ENCODE measurements at places on chromosomes 16 and 17. TPM values are rescaled to one million over a fixed set of nuclear protein-coding genes. Genes with fewer than 3 reads are reported as not detected.

DNA sequence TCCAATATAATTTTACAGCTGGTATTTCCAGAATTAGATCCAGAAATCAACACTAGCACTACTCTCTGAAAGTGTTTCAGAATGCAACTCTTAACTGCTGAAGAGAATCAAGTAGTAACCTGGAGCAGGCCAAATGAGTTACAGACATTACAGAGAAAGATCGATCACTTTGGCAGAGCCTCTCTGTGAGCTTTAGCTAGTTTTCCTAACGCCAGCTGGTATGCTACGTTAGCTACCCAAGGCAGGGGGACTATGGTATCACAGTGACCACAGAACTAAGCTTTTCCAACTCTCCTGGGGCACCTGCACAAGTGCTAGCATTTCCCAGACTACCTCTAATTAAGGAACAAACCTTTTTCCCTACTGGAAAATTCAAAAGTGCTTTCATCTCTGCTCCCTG lies 30.4 kb downstream of the TRAF4 start:
- no peaks in the 10 kb centered on the region for H3K27me3 ChIP-seq
- H3K27ac ChIP-seq: no peak overlapping the region
- no peaks in the 10 kb centered on the region for H3K36me3 ChIP-seq
- H3K4me1 ChIP-seq: no peaks in the 10 kb centered on the region
- H3K4me3 ChIP-seq: no peak overlapping the region
- no peak for DNase-seq

DNA sequence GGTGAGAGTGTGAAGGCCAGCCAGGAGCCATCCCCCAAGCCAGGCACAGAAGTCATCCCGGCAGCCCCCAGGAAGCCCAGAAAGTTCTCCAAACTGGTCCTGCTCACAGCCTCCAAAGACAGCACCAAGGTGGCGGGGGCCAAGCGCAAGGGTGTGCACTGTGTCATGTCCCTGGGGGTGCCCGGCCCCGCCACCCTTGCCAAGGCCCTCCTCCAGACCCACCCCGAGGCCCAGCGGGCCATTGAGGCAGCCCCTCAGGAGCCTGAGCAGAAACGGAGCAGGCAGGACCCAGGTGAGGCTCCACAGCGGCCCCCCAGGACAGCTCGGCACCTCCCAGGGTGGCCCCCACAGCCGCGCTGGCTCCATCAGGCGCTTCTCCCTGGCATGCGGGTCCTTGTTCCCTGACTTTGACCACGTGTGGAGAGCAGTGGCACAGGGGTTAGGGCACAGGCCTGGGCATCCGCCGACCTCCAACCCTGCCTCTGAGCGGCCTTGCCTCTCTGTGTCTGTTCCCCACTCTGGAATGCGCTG lies 13.5 kb downstream of the FLYWCH2 start:
- H3K27me3 ChIP-seq: no peaks in the 10 kb centered on the region
- no peak overlapping the region for H3K27ac ChIP-seq
- DNase-seq: no peak

DNA sequence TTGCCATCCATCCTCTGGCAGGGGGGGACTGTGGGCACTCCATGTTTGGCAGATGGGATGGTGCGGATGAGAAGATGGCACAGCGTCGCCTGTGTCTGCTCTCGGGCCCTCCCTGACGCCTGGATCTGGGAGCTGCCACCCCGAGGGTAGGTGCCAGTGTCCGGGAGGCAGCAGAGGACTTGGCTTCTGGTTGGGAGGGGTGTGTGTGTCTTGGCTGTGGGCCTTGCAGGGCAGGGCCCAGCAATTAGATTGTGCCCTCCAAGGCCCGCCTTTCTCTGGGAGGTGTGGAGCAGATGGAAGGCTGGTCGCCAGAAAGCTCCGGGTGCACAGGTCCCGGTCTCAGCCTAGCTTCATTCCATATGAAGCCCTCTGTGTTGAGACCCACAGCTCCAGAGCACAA lies 1.4 kb downstream of the RAP1GAP2 start:
- H3K4me3 ChIP-seq: no peak overlapping the region
- no peak for DNase-seq
- H3K4me1 ChIP-seq: no peaks in the 10 kb centered on the region
- H3K27me3 ChIP-seq: no peaks in the 10 kb centered on the region
- no peaks in the 10 kb centered on the region for H3K36me3 ChIP-seq

DNA sequence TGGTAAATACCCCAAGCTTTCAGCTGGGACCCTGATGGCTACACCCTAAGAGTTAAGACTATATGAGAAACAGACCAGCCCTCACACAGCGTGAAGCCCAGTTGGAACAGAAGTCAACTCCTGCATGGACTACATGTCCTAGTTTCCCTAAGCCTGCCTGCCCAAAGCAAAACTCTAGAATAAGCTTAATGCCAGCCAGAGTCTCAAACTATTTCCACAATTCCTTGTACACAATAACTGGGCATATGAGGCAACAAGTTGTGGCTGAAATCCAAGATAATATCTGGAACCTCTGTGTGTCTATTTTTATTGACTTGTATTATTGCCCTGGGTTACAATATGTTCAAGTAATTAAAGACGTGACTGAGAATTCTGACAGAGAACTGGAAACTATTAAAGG lies 19.4 kb downstream of the MYH10 start:
- no peak overlapping the region for H3K4me3 ChIP-seq
- no peaks in the 10 kb centered on the region for H3K36me3 ChIP-seq
- peaks cover 16% of the 10 kb centered on the region for H3K4me1 ChIP-seq
- peak overlapping the region; percentile 54 for H3K27ac ChIP-seq
- no peak for DNase-seq
- H3K27me3 ChIP-seq: no peaks in the 10 kb centered on the region

GRCh38 chr16:56637814-56638750 lies at the start of gene MT1A:
Gene MT1A, plus strand, starts transcription at chr16:56638666. Its CDS starts 73 bp downstream, at chr16:56638739.
- peak; percentile 90 for DNase-seq
- peak within 1 kb of the TSS; percentile 60 for H3K4me3 ChIP-seq
- no peaks in the 10 kb centered on the region for H3K36me3 ChIP-seq
- H3K27me3 ChIP-seq: no peaks in the 10 kb centered on the region
- H3K4me1 ChIP-seq: no peaks in the 10 kb centered on the region

GRCh38 chr17:62761884-62762283 lies 46.2 kb downstream of the MARCHF10 start:
- H3K27me3 ChIP-seq: no peaks in the 10 kb centered on the region
- H3K27ac ChIP-seq: no peak overlapping the region
- no peak overlapping the region for H3K4me3 ChIP-seq
- H3K36me3 ChIP-seq: no peaks in the 10 kb centered on the region
- H3K4me1 ChIP-seq: no peaks in the 10 kb centered on the region

GRCh38 chr16:1903220-1903574 lies 15.0 kb downstream of the HS3ST6 start:
- DNase-seq: no peak
- no peak overlapping the region for H3K4me3 ChIP-seq
- H3K27ac ChIP-seq: no peak overlapping the region
- H3K4me1 ChIP-seq: no peaks in the 10 kb centered on the region
- H3K36me3 ChIP-seq: no peaks in the 10 kb centered on the region

GRCh38 chr16:67216612-67217490 lies 10.1 kb upstream of the TMEM208 start:
- no peak for DNase-seq
- H3K27me3 ChIP-seq: no peaks in the 10 kb centered on the region

DNA sequence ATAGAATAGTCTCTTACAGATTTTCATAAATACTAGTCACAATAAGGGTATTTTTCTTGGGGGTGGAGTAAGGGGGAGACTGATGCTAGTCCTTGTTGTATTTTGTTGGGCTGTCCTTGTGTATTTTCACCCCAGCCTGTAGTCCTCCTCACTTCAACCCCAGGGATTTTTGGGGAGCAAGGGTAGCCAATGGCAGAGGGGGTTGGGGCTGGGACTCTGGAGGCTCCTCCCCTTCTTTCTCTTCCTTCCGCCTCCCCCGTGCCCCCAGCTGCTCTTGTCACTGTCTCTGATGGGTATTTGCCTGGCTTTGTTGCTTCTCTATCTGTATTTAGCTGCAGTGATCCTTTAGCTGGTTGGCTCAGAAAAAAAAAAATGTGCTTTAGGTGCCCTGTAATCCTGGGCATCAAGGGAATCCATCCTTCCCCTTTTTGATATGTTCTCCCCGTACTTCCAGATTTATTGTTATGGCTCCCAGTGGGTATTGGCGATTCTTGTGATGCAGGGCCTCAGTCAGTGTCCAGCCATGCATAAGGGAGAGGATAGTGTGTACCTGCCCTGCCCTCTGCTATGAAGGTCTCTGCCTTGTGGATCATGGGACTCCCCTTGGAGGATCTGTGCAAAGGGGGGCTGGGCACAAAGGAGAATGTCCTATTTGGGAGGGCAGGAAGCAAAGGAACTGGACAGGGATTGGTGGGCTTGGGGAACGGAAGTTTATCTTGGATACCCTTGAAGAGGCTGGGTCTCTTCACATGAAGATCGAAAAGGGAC lies 16.5 kb downstream of the SNF8 start:
- no peaks in the 10 kb centered on the region for H3K27me3 ChIP-seq
- no peak overlapping the region for H3K27ac ChIP-seq
- H3K36me3 ChIP-seq: peaks cover 75% of the 10 kb centered on the region
- no peak overlapping the region for H3K4me3 ChIP-seq

DNA sequence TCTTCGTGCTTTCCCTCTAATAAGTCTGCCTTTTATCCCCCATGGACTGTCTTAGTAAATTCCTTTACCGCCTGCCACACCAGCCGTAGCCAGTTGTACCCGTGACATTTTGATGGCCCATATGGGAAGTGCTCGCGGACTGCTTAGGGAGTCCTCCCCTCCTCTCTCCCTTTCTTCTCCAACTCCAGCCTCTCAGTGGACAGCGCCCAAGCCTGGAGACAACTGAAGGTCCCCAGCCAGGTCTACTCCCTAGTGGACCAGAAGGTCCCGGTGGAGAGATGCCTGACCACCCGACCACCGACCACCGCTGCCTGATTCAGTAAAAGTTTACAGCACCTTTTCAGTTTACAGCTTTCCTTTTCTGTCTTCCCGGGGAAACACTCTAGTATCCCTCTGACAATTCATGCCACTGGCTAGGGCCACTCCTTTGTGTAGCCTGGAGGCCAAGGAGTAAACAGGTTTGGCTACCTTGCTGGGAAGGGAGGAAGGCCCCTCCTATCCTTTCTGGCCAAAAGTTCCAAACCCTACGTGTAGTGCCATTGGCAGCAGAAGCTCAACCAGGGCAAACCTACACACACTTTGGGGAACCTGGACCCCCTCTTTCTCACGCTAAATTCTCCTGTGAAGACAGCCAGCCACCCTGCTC lies 18.0 kb downstream of the CTRB2 start:
- no peak overlapping the region for H3K27ac ChIP-seq
- H3K4me3 ChIP-seq: no peak overlapping the region
- DNase-seq: no peak
- H3K27me3 ChIP-seq: no peaks in the 10 kb centered on the region

- H3K27ac ChIP-seq: no peak overlapping the region
- peak overlapping the region; percentile 37 for H3K4me3 ChIP-seq
- H3K36me3 ChIP-seq: no peaks in the 10 kb centered on the region
Observed at GRCh38 chr17:7215136-7215638, 4.4 kb downstream of the DLG4 start.

- no peak overlapping the region for H3K4me3 ChIP-seq
- H3K36me3 ChIP-seq: no peaks in the 10 kb centered on the region
- H3K27ac ChIP-seq: no peak overlapping the region
- H3K4me1 ChIP-seq: no peaks in the 10 kb centered on the region
- DNase-seq: peak; percentile 76
Observed at GRCh38 chr17:79042421-79043190, 18.6 kb downstream of the C1QTNF1 start.

DNA sequence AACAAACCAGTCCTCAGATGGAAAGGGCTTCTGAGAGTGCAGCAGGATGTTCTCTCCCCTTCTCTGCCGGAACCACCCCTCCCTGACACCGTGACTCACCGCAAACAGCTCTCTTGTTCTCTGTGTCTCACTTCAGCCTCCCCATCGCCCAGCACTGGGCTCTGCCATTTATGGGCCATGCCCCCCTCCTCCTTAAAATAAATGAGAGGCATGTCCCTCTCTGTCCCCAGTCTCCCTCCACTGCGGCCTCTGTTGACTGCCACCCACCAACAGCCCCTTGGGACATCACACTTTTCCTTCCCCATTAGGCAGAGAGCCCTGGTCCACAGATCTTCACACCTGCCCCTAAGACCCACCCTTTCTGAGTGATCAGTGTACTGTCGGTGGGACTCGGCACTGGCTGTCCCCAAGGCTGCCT lies 6.3 kb downstream of the CCDC102A start:
- H3K27me3 ChIP-seq: no peaks in the 10 kb centered on the region
- H3K4me3 ChIP-seq: no peak overlapping the region
- peak; percentile 31 for DNase-seq
- no peaks in the 10 kb centered on the region for H3K4me1 ChIP-seq

DNA sequence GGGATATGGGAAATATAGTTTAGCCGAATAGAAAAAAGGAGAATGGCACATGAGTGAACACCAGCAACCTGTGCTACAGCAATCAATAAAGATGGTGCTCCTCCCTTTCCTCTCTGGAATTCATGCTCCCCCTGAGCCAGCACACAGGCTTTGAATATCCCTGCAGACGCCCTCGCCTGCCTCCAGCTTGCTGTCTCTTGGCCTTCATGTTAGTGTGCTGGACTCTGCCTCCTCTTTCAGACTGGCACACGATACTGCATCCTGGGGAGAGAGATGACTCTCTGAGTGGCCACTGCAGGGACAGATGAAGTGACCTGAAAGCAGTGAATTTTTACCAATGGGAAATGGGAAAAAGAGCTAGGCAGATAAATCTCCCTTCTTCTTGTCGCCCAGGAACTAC lies 498.6 kb upstream of the SALL1 start:
- no peaks in the 10 kb centered on the region for H3K27me3 ChIP-seq
- no peak overlapping the region for H3K27ac ChIP-seq
- no peak overlapping the region for H3K4me3 ChIP-seq
- no peak for DNase-seq
- no peaks in the 10 kb centered on the region for H3K36me3 ChIP-seq

GRCh38 chr17:79646721-79647455 lies 36.0 kb upstream of the RBFOX3 start:
- no peak for DNase-seq
- H3K4me1 ChIP-seq: no peaks in the 10 kb centered on the region
- H3K27me3 ChIP-seq: no peaks in the 10 kb centered on the region
- H3K4me3 ChIP-seq: no peak overlapping the region
- H3K36me3 ChIP-seq: no peaks in the 10 kb centered on the region

DNA sequence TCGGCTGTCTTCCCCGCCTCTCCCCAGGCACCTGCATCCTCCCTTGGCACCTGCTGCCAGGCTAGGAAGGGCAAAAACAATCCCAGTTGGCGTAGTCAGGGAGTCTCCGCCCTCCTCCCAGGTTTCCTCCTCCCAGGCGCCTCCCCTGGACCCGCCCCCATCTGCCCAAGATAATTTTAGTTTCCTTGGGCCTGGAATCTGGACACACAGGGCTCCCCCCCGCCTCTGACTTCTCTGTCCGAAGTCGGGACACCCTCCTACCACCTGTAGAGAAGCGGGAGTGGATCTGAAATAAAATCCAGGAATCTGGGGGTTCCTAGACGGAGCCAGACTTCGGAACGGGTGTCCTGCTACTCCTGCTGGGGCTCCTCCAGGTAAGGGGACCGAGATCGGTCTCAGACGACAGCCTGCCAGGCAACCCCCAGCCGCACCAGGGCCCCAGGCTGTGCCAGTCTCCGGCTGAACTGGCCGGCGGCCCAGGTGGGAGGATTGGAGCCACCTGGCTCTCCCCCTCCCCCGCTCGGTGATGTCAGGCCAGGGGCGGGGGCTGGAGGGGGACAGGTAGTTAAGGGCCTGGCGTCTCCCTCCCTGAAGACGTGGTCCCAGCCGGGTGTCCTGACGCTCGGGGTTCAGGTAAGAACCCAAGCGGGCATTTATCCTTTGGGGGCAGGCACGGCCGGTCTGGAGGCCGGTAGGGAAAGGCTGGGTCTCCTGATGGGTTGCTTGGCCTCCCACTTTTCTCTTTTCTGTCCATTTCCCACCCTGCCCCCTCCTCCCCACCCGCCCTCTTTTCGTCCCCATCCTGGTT lies at the start of gene GRB7:
GRB7 (plus strand) TSS at position 179 of the 808 bp plus-strand sequence. CDS start 4,364 bp downstream, outside the sequence.
- peak; percentile 89 for DNase-seq
- peak within 1 kb of the TSS; percentile 74 for H3K27ac ChIP-seq
- H3K4me3 ChIP-seq: peak within 1 kb of the TSS; percentile 51
- H3K36me3 ChIP-seq: peaks cover 8% of the 10 kb centered on the region

Gene CUEDC1
- total RNA-seq: 5.3 TPM

Gene SLC13A5
- 142 TPM for total RNA-seq

Gene EVPL
- not detected for total RNA-seq

Gene NME3
- 17.9 TPM for total RNA-seq

Gene PITPNM3
- total RNA-seq: 2.4 TPM

Measured in right lobe of liver (tissue), 6 donors.